Thoracic aorta (tissue), 2 donors: ENCODE measurements at places on chromosomes 5 and 9.

DNA sequence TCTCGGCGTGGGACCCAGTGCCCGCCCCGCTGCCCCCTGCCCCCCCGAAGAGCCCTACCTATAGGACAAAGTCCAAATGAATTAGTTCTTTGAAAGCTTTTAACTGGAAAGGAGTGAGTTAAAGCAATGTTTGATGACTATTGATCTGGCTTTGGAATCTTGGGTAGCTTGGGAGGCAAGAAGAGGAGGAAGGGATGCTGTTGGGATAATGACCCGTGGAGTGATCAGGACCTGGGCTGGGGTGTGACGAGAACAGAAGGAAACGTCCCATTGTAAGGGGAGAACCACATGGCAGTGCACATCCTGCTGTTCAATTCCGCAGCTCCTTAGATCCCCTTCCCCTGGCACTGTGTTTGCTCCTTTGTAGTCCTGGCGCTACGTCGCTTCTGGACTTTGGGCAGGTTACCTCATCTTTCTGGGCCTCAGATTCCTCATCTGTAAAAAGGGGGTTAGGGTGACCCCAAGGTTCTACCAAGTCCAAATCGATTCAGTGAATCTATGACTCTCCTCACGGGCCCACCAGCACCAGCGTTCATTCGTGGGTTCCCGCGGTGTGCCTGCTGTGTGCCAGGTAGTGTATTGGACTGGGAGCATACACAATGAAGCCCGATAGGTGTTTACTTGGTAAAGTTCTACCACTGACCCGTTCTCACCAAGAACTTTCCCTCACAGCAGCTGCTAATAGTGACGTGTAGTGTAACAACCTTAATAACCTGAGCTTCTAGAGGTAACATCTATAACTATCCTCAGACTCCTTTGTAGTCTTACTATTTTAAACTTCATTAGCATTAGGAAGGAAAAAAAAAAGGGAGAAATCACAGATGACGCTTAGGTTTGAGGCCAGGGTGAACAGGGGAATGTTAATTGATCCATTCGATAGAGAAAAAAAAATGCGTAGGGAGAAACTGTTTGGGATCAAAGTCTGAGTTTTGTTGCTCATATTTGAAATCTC lies 1.1 kb upstream of the NADK2 start:
- DNase-seq, result no peak

DNA sequence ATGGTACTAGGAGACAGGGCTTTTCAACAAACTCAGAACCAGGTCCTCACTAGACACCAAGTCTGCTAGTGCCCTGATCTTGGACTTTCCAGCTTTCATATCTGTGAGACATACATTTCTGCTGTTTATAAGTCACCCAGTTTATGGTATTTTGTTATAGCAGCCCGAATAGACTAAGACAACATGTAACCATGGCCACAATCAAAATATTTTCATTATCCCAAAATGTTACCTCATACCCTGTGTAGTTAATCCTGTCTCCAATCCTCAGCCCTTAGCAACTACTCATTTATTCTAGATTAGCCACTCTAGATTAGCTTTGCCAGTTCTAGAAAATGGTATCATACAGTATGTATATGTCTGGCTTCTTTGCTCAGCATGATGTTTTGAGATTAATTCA lies 6.3 kb upstream of the ATG10 start:
- DNase-seq, result no peak

DNA sequence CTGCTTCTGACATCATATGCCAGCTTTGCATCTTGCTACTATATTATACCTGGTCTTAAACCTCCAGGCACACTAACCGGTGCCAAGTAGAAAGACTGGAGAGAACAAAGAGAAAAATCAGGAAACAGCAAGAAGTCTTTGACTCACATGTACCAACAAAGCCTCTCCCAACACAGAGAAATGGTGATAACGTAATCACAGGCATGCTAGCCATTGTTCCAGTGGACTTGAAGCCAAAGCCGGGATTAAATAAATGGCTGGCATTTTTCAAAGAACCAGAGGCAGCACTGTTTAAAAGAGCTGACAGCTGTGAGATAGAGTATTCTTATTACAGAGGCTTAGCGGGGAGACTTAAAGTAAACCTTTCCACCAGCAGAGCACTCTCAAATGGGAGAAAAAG lies 148.4 kb upstream of the NFIL3 start:
- no peak for DNase-seq

- DNase-seq, result no peak
Measured at GRCh38 chr5:129554134-129554904, 94.2 kb downstream of the ADAMTS19 start.

DNA sequence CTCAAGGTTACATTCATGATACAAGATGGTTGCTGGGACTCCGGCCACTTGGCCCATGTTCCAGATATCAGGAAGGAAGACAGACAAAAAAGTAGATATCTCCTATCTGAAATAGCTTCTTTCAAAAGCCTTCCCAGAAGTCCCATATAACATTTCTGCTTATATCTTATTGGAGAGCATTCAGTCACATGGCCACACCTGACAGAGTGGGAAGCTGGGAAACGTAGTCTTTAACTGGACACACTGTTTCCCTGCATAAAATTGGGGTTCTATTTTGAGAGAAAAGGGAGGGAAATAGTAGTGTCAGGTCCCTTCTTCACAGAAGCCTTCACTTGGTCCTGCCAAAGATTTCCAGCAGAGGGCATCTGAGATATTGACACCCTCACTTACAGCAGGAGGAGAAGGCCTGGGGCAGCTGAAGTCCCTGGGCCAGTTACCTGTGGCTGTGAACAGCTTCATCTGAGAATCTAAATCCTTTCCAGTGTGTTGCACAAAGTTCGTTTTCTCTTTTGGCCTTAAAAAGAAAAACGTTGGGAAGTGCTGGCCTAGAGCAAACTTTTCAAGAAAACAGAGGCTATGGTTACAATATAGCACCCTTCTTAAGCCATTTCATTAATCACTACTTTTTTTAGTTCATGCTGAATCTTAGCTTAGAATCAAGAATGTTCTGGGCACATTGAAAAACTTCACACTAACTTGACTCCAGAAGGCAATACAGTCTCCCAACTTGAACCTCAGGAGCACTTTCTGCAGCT lies 33.5 kb downstream of the SPEF2 start:
- DNase-seq, result no peak

DNA sequence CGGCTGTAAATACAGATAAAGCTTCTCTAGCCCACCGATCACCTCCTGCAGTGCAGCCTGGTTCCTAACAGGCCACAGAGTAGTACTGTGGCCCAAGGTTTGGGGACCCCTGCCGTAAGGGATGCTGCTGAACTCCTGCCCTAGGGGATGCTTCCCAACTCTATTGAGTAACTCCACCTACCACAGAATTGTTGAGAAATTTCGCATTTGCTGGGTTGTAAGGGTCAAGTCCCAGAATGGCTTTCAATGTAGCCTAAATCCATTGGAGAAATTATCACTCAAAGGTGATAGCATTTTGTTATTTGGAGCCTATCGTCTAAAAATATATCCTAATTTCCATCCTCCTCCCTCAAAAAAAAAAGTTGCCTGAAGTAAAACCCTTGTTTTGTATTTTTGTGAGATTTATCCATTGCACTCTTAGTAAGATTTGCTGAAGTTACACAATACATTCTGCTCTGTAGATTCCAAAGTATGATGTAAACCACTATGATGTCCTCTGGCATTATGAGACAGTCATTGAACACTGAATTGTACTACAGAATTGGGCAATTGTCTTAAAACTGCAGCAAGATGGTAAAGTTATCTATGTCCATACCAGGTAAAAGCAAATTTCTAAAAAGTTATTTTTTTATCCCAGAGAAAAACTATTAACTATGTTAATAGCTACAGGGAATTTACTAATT lies 14.0 kb downstream of the ACTBL2 start:
- DNase-seq, result no peak

DNA sequence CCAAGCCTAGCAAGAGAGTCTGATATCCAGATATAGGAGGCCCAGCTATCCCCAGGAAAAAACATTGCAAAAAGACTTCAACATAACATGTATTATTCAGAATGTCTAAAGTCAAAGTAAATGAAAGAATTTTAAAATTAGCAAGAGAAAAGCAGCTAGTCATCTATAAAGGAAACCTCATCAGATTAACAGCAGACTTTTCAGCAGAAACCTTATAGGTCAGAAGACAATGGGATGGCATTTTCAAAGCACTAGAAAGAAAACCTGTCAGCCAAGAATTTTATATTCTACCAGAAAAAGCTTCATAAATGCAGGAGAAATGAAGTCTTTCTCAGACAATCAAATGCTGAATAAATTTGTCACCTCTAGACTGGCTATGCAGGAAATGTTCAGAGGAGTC lies 9.9 kb downstream of the OR1L3 start:
- DNase-seq, result no peak

GRCh38 chr5:62182802-62183201 lies 123.2 kb upstream of the KIF2A start:
- DNase-seq, result no peak

DNA sequence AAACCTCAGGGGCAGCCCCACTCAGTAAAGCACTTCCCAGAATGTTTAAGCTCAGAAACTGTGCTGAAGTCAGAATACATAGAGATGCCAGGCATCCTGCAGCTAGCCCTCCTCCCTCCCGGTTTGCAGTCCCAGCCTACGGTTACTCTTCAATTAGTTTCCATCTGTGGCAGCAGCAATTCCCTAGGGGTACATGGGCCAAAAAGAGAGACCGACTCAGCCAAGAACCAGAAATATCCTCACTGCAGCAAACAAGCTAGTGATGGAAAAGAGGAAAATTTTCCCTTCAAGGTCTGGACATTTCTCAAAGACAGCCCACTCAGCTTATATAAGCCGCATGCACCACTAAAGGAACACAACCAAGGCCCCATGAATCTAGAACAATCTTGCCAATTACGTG lies 89.1 kb upstream of the PPP2R2B start:
- DNase-seq, result no peak

DNA sequence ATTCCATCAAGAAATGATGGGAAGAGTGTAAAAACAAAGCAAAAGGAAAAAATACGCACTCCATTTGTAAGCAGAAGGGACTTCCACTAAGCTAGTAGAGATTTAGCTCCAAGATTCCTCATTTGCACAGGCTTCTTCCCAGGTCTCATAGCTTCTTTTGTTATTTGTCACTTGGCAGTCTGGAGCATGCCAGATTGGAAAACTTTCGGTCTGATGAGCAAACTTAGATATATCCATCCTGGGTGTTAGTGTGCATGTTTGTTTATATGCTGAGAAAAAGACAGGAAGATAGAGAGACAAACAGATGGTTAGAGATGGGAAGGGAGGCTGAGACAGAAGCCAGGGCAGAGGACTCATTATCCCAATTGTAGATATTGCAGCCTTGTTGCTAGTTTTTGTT lies 1644.5 kb upstream of the NUDT12 start:
- DNase-seq, result no peak

- no peak for DNase-seq
Measured at GRCh38 chr9:91611582-91611981, 187.9 kb upstream of the NFIL3 start.

DNA sequence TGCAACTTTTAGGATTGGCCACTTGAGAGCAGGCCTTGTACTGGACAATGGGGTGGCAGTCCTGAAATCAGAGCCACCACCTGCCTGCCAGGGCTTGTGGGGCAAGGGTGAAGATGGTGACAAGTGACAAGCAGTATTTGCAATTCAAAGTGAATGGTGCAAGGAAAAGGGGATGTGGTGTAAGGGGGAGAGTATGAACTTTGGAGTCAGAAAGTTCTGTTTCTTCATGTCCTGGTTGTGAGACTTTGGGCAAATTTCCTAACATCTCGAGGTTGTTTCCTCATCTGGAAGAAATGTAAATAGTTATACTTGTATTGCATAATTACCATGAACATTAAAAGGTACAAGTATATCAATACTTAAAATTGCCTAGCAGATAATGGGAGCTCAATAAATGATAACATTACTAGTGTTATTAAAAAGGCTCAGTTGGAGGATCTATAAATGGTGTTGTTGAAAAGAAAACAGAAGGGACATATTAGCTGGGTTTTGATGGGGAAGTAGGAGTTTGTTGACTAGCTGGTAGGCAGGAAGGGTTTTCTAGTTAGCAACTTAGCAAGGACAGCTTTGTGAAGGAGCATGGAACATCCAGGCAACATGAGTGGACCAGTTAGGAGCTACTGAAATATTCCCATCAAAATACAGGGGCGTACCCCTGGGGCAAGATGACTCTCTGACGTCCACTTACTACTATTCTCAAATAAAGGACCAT lies 21.3 kb upstream of the MEGF9 start:
- no peak for DNase-seq

GRCh38 chr9:125979383-125979782 lies 232.2 kb downstream of the PBX3 start:
- no peak for DNase-seq

DNA sequence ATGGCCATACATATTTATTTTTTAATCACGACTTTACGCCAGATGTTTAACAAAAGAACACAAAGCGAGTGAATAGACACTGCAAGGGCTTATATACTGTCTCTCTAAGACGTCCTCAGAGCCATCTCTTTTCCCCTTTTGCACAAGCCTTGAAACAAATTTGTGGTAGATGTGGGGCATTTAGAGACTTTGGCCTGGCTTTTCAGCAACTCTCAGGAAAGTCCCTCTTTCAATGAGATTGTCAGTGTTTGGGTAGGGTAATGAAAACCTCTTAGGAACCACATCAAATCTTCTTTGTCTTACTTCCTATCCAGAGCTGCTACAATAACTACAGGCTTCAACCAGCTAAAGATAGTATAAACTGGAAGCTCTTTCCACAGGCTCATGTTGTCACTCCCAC lies 380.0 kb downstream of the ANXA1 start:
- DNase-seq, result no peak

DNA sequence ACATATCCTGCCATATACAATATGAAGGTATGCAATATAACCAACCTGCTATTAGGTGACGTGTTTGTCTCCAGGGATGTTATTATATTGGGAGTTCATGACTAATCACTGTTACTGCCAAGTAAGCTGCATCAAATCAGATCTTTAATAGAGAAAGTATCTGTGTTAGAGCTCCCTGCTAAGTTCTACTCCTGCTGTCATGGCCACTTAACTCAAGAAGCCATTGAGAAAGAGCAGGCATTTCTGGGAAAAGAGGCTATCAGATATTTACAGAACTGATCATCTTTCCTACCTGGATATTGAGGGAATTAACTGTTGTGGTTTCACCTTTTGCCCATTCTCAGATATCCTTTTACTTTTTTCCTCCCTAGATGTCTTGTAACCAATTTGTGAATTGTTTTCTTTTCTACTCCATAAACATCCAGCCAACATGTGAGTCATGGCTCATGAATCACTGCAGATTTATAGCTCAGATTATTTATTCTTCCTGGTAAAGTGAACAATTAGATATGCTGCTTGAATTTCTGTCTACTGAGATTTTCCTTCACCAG lies 634.8 kb upstream of the FAM174A start:
- DNase-seq, result no peak

DNA sequence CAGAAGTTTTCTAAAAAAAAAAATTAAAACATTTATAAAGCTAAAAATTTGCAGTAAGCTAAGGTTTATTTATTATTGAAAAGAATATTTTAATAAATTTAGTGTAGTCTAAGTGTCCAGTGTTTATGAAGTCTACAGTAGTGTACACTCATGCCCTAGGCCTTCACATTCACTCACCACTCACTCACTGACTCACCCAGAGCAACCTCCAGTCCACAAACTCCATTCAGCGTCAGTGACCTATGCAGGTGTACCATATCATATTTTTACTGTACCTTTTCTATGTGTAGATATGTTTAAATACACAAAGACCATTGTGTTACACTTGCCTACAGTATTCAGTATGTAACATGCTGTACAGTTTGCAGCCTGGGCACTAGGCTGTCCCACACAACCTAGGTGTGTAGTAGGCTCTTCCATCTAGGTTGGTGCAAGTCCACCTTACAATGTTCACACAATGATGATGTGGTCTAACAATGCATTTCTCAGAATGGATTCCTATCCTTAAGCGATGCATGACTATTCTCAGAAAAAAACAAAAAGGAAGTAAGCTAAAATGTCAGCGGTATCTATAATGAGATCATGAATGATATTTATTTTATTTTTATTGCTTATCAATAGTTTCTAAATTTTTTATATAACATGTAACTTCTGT lies 336.7 kb downstream of the AGTPBP1 start:
- no peak for DNase-seq
